ENCODE measurements at places on chromosomes 2 and 18.

DNA sequence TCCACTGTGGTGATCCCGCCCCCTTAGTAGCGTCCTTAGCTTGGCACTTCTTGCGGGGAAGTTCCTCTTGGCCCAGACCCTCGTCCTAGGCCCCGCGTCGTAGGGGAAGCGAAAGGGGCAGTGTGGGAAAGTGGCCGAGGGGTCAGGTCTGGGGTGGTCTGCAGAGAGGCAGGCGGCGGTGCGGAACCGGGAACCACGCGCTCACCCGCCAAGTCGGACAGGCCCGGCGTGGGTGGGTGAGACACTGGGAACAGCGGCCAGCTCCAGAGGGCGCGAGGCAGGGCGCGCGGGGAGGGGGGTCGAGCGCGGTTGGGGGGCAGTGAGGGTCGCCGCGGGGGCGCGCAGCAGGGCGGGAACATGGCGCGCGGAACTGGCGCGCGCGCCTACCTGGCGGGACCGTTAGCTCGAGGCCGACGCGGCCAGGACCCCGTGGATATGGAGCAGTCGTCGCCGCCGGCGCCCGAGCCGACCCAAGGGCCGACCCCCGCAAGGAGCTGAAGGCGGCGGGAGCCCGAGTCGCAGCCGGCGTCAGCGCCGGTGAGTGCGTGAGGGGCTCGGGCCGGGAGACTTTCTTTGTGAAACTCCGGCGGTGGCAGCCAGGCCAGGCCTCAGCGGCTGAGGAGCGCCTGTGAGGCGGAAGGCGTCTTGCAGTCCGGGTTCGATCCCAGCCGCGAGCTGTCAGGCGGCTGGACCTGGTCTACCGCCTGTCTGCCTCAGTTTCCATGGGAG is 2896.7 kb upstream of the TEKT4 start:
- no peak for DNase-seq

DNA sequence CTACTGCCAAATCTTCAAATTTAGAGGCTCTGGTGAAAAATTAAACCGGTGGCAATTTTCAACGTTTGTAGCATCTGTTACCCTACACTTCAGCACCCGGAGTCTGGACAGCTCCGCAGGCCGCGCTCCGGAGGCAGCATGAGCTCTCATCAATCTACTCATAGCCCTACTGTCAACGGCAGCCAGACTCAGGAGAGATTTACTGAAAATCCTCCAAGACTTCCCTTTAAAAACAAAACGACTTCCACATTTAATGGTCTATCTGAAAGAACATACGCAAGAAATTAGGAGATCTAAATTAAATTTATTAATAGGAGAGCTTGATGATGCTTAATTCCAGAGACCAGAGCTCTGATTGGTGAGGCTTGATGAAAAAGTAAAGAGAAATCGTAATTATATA is 970 bp upstream of the ADCYAP1 start:
- DNase-seq, result no peak

GRCh38 chr2:84711651-84712050 is 169.2 kb downstream of the TRABD2A start:
- no peak for DNase-seq

GRCh38 chr2:237492137-237492890 is 5.3 kb downstream of the MLPH start:
- no peak for DNase-seq

DNA sequence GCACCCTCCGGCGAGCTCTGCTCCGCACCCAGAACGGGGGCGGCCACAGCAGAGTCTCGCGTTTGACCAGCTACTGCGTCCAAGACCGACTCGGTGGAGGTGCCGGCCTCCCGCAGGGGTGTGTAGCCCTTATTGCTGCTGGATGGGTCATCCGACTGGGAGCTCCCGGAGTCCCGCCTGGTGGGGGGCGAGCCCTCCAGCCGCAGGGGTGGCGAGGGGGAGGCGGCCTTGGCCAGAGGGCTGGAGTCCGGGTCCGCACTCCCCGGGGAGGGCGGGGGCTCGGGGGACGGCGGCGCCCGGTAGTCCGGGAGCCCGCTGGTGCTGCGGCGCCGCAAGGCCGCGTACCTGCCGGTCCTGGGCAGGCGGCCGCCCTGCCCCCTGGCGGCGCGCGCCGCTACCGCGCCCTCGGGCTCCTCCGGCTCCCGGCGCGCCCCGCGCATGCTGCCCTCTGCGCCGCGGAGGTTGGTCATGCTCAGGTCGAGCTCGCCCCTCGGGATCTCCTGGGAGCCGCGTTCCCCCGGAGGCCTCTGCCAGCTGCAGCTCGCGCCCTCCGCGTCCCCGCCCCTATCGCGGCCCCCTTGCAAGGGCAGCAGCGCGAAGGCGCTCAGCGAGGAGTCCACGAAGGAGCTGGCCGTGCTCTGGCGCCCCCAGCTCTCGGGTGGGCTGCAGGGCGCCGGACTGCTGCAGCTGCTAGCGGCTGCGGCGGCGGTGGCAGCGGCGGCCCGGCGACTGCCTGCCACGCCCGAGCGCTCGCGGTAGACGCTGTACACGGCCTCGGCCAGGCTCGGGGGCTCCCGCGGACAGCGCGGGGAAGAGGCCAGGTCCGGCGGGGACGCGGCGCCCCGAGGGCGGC is 4.8 kb downstream of the TMEM200C start:
- DNase-seq, result no peak

DNA sequence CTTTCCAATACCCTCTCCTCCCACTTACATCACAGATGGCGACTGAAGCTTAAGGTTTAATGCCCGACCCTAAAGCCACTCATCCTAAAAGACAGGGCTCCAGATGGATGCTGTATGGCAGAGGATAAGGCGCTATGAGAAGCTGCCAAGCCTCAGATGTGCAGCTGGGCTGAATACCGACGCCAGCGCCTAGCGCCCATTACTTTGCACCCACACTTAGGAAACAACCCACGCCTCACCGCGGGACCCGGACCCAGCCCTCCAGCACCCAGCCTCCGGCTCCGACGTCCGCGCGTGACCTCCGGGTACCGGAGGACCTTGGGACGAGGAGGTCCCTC is 335 bp downstream of the TRAK2 start:
- no peak for DNase-seq

DNA sequence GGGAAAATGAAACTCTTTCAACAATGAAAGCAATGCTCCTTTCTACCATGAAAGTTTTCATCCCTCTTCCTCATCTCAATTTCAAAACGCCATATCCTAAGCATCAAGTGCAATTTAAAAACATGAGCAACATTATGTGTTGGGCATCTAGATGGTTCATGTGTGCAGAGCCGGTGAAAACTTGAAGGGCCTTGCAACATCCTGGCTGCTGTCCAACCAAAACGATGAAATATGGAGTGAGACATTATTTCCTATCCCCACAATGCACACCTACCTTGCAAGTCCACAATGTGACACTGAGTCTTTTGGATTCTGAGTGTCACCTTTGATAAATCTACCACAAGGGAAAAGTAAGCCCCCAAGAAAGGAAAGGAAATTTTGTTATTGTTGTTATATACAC is 110.0 kb downstream of the NCKAP5 start:
- no peak for DNase-seq

GRCh38 chr2:230691005-230691647 is 21.5 kb upstream of the CAB39 start:
- no peak for DNase-seq

Data from stimulated activated naive B cell treated with anti-CD40 and anti-IgM and Interleukin-4, amounts not matched to agents 10 μg/mL and 1 μg/mL and 100 μg/mL, for 72 hours (primary cell).